Stimulated activated CD4-positive, alpha-beta T cell treated with anti-CD3 and anti-CD28 coated beads, Interleukin-1b, Interleukin-23, amount 100 ng/mL, for 48 hours (primary cell): ENCODE measurements at places on chromosomes 7 and 10.

- DNase-seq: no peak
Measured at GRCh38 chr10:86191166-86191565, 175.4 kb downstream of the GRID1 start.

DNA sequence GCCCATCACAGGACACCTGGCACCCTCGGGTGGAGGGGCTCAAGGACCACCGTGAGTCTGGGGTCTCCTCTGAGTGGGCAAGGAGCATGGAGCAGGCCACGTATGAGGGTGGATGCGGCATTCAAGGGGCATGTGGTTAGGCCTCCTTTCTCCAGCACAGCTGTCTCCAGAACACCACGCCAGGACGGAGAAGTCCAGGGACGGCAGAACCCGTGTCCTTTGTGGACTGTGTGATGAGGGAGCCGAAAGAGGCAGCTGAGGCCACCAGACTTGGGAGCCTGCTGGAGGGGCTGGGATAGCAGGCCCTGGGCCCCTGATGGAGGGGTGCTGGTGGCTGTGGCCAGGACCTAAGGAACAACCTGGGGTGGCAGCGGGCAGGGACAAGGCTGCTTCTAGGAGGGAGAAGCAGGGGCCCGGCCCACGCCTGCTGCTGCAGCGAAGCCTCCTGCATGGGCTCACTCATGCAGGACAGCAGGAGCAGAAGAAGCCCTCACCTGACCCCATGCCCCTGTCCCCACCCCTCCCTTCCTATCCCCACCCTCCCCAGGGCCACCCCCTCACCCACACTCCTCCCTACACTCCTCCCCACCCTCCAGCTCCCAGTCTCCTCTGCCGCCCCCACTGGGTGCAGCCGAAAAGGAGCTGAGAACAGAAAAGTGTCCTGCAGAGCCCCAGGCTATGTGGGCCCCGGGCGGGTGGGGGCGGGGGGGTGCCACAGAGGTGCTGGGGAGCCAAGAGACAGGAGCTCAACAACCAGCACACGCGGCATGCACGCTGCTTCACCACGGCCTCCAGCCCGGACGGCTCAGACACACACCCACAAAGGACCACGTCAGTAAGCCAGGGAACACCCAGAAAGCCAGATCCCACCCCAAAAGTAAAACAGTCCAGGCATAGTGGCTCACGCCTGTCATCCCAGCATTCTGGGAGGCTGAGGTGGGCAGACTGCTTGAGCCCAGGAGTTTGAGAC lies 29.7 kb downstream of the ZFAND2A start:
- no peak for DNase-seq

- no peak for DNase-seq
Measured at GRCh38 chr10:124453960-124454610, 4.2 kb upstream of the NKX1-2 start.

DNA sequence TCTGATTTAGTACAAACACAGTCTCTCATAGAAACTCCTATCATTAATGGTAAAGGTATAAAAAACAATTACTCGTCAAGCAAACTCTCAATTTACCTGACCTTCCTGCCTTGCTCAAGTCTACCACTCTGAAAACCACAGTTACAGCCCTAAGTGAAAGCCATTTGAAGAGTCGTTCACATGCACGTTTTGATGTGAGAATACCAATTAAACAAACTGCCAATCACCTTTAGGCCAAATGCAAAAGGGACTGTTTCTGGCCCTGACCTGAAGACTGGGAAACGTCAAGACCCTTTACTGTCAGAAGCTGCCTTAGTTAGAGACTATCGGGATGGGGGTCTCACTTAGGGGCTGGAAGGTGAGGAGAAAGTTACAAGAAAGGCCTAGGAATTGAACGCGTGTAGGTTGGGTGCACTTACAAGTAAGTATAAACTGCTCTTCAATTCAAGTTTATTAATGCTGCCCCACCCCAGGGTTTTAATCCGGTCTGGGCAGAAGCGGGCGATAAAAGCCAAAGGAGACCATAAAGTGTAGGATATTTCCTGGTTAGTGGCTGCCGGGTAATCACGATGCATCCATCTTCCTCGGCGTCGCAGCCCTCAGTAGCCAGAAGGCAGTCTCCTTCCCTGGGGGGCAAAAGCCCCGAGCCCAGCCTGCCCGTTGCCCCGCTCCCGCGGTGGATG lies 935 bp downstream of the TM9SF3 start:
- DNase-seq: no peak

DNA sequence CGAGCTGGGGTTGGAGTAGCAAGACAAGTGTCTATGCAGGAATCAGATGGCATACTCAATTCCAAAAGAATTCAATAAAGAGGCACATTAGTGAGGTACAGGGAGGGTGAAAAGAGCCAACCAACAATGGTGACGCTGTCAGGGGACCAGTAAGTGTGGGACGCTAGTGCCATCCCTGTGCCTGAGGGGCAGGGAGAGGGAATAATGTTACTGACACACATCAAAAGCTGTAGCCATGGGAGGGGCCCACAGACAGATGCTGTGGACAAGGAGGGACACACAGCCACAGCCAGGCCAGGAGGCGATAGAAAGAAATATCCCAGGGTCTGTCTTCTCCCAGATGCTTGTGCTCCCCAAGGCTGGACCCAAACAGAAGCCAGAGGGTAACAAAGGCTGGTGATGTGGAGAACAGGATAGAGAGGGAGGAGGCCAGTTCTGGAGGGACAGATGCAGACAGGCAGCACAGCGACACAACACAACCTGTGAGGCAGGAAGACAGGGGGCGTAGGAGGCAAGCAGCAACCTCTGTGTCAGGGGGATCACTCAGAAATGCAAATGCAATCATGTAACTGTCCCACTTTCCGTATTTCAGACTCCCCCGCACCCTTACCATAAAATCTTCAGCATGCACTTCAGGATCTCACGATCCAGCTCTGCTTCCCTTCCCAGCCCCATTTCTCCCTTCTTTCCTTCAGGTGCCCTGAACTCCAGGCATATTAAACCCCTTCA lies 240.5 kb upstream of the FZD8 start:
- no peak for DNase-seq

- DNase-seq: no peak
Measured at GRCh38 chr10:77520995-77521394, 116.6 kb downstream of the KCNMA1 start.

- DNase-seq: no peak
Measured at GRCh38 chr10:47296156-47296894, 3.7 kb upstream of the GDF10 start.

DNA sequence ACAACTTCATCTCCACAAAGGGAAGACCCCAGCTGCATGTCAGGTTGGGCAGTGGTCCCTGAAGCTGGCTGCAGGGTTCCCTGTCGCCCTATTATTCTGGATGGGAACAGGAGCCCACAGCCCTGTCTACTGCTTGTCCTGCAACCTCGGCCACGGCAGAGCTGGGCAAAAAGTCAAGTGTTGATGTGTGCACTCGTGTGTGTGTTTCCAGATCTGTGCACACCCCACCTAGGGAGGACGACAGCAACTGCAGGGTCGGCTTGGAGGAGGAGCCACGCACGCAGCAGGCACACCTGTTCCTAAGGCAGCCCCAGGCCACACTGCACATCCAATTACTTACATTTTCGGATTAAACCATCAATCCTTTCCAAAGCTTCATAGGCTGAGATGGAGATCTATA lies 23.6 kb downstream of the PITRM1 start:
- DNase-seq: no peak

DNA sequence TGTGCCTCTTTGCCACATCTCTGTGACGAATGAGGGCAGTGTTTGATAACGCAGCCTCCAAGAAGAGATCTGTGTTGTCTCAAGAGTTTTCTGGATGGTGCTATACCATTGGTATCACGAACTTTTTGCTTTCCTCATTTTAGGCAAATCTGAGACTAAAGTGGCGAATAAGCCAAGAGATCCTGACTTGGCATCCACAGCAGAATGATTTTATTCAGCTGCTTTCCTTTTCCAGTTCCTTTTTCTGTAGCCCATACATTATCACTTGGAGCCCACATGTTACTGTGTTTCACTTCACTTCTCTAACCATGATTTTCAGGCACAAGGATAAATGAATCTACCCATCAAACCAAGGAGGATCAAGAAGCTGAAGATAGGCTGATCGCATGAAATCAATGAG lies 177.9 kb upstream of the PTN start:
- no peak for DNase-seq

DNA sequence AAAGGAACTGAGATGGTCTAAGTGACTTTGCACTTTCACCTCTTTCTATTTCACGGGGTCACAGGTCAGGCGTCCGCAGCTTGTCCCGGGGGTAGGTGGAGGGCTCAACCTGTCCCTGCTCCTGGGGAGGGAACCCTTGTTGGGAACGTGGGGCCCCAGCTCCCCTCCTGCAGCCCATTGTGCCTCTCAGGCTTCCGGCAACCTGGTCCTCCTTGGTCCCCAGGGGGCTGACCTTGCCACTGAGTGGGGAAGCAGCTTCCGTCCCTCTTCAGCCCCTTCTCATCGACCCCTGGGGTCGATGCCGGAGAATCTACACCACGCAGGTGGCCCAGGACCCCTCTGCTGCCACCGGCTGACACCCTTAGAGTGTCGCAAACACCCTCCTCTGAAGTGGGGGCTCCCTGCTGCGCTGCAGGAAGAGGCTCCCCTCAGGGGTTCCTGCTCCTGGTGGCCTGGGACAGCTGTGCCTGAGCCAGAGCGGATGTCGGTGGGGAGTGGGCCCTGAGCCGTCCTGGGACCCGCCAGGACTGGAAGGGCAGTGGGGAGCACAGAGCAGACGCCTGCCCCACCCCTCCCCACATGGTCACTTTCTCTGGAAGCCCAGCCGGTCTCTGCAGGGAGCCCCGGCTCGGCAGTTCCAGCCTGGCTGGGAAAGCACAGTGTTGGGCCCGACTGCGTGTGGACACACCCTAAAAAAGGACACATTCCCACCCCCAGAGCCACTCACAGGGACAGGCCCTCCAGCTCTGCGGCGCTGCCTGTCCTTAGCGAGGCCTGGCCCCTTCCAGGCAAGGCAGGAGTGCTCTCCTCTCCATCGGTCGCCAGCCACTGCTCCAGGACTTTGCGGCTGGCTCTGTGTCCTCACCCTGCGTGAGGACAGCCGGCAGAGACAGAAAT lies 357.5 kb upstream of the SHH start:
- DNase-seq: no peak

DNA sequence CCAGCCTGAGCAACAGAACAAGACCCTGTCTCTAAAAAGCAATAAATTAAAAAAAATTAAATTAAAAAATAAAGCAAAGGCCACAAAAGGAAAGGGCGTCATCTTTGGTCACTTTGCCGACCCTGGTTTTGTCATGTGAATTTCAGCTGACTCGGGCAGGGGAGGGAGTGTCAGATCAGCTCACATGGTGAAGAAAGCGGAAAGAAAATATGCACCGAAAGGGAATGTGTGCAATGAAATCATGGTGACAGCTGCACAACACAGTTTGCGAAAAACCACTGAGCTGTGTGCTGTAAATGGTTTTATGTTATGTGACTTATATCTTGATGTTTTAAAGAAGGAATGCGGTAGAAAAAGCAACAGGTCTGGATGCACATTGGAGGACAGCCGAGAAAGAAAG lies 39.8 kb downstream of the RCC1L start:
- no peak for DNase-seq

DNA sequence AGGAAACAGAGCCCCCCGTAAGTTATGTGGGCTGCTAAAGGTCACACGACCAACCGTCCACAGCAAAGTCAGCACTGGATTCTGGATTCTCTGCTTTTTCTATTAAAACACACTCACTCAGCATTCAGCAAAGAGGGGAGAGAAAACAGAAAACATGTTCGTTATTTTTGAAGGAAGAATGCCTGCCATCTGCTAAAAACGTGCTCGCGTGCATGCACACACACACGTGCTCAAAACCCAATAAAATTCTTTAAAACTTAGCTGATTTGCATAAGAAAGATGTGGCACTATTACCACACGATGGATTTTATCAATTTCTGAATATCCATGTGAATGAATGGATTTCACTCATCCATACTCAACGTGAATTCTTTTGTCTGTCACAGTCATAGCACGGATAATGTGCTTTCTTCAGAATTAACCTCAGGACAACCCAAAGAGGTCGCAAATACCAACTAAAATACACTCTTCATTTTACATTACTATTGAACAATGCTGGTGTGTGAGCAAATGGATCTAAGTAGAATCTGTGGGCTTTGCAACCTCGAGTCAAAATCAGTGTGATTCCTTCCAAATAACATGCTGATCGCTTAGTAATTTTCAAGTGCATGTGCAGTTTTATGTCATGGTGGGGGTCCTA lies 40.8 kb downstream of the NRP1 start:
- no peak for DNase-seq

- DNase-seq: no peak
Measured at GRCh38 chr10:120051671-120052070, 159.1 kb downstream of the SEC23IP start.

DNA sequence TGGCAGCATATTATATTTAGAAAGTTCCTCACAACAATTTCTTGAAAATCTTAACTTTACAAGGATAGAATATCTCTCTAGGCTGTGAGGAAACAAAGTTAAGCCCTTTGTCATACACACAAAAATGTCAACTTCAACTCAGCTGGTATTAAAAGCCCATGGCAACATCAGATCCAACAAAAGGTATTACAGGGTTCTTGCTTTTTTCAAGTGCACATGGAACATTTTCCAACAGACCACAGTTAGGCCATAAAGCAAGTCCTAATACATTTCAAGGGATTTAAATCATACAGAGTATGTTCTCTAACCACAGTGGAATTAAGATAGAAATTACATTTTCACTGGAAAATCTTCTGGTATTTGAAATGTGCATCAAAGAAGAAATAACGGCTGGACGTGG lies 71.9 kb upstream of the OIT3 start:
- no peak for DNase-seq

GRCh38 chr7:83271212-83272099 lies 108.8 kb upstream of the PCLO start:
- DNase-seq: no peak

- no peak for DNase-seq
Measured at GRCh38 chr10:100014071-100014762, 4.5 kb upstream of the DNMBP start.

GRCh38 chr7:18461785-18462467 lies 33.6 kb upstream of the HDAC9 start:
- no peak for DNase-seq

DNA sequence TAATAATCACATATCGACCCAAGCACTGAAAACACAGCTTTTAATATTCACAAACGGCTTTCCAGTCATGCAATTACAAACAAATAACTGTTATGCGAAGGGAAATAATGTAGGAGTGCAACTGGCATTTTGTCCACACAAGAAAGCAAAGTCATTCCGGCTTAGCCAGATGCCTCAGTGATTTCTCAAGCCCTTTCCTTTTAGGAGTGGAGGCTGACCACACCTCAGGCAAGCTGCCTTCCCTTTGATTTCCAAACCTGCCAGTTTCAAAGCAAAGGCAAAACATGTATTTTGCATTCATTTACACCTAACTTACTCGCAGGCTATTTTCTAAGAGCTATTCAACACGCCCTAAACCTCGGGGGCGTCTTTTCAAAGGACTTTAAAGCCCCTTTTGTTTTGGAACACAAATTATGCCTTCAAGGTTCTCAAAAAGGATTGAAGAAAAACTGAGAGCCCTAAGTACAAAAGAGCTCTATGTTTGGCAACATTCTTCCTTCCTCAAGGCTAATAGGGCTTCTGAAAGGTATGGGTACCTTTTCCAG lies 109.6 kb downstream of the CPXM2 start:
- no peak for DNase-seq

GRCh38 chr10:114825513-114826253 lies 4.1 kb downstream of the FHIP2A start:
- DNase-seq: no peak

GRCh38 chr7:55032069-55032699 lies 13.4 kb downstream of the EGFR start:
- DNase-seq: no peak

GRCh38 chr10:24982319-24983112 lies 30.1 kb upstream of the PRTFDC1 start:
- DNase-seq: no peak
